ENCODE measurements at places on chromosomes 3 and 15.

DNA sequence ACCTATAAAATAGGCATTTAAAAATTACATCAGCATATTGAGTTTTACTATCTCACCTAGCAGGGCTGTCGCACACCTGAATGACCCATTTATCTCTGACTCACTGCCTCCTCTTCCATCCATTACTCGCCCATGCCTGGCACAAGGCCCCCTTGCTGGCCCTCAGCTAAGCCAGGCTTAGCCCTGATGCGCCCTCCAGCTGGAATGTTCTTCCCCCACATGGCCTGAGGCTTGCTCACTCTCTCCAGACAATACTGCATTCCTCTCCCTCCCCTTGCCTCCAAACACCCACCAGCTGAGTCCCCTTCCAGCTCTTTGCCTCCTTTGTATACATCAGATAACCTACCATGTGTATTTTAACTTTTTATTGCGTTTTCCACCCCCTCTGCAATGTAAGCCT is 7.2 kb downstream of the SH3BP5 start:
- DNase-seq = no peak

DNA sequence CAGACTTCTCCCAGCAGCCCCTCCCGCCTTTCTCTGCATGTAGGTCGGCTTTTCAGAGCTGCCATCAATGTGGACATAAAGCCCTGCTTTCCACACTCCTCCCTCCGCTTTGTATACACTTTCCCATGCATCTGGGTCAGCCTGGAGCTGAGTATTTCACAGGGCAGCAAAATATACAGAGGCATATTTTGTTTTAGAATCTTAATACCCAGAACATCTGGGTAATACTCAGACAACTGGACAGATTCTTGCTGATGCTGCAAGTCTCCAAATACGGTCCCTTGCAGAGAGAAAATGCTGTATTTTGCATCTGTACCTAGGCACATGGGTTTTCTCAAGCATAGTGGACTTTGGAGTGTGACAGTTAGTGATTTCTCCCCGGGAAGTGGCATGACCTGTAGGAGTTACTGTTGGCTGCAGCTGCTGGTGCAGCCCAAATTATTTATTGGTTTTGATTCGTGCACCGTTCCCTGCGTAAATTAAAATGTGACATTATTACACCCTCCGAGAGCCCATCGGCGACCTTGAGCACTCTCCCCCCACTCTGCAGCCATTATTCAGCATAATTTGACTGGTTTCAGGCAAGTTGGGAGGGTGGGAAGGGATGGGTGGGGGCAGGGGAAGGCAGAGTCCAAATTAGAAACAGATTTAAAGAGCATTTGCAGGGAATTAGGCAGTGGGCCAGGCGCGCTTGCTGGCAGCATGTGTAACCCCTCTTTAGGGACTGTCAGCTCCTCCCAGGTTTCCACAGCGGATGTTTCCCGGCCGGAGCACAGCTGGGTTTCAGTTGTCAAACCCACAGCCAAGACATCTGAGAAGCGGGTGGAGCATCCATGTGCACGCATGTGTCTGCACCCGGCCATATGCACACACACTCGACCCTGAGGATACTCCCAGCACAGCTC is 100.8 kb downstream of the CPN2 start:
- no peak for DNase-seq

DNA sequence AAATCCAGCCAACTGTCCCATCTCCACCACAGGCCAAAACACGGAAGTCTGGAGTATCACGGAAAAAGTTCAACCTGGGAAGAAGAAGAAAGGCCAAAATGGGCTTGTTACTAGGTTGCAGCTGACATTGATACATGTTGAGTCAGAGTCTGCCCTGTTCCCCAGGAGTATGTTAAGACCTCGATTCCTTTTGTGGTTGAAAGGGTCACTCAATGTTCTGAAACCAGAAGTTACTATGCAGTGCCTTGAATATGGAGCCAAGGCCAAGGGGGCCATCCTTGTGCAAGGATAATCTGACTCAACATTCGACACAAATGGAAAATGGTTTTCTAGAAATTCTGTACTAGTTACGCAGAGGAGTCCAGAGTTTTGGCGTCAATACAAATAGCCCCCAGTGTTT is 104.2 kb downstream of the DGKG start:
- no peak for DNase-seq

DNA sequence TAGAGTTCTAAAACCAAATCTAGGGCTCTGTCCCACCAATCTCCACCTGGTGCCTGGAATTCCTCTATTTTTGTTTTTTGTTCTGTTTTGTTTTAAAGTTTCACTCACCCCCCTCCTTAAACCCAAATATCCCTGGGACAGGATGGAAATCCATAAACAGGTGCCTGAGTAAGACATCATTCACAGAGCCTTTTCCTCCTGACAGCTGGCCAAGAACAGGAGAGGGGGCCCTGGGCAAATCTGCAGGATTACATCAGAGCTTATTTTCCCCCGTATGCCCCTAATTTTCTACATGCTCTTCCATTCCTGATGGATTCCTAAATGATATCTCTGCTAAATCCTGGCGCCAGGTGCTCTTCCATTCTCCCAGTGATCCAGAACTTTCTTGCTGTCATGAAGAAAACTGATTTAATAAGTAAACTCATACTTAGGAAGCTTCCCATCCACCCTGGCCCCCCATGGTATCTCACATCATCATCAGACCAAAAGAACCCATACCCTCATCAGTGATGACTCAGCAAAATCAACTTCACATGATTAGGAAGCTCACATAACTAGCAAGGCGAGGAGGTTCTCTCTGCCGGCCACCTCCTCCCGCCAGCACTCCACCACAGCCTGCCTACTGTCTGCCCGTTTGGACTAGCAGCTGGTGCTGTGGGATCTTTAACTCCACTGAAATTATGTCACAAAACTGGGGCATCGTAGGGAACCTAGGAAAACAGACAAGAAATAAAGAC is 61.0 kb downstream of the LIPC start:
- DNase-seq = no peak

DNA sequence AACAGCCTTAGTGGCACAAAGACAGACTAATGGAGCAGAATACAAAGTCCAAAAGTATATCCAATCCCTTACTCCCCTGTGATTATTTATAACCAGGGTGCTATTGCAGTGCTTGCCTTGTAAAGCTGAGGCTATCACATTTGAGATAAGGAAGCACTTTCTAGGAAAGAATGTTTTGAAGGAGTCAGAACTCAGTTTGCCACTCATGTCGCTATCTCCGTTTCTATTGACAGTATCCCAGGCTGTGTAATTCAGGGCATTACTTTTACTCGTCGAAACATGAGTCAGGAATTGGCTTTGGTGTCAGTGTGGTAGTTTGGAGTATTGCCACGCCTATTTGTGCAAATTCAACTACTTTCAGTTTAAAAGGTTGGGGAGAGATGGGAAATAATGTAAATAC is 78.4 kb downstream of the FBXL2 start:
- no peak for DNase-seq

DNA sequence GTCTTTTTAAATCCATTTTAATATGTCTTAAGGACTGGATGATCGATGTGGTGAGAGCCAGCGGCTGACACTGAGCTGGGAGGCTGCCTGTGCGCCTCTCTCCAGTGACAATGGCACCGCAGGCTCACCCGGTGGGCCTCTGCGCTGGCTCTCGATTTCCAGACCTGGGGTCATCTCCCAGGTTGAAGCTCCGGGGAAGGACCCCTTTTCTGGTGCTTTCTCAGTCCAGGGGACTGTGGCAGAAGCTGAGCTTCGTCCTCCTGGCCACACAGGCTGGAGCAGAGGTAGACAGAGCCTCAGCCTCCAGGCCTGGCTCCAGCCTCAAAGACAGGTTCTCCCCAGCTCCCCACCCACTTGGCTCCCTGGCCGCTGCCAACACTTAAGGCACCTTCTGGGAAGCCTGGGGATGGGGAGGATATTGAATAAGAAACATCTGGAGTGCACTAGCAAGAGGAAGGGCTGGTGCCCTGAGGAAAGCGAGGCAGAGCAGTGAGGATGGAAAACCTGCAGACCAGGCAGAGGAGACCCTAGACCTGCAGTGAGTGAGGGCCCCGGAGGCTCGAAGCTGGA is 154.2 kb upstream of the SMAD3 start:
- DNase-seq = no peak

GRCh38 chr3:39135170-39135805 is 18.1 kb downstream of the CSRNP1 start:
- no peak for DNase-seq

- no peak for DNase-seq
These were observed 106.4 kb upstream of the RPL32 start for GRCh38 chr3:12947504-12948369.

GRCh38 chr3:16471897-16472296 is 41.6 kb downstream of the RFTN1 start:
- no peak for DNase-seq

GRCh38 chr15:93496888-93497287 is 407.9 kb upstream of the RGMA start:
- DNase-seq = no peak

DNA sequence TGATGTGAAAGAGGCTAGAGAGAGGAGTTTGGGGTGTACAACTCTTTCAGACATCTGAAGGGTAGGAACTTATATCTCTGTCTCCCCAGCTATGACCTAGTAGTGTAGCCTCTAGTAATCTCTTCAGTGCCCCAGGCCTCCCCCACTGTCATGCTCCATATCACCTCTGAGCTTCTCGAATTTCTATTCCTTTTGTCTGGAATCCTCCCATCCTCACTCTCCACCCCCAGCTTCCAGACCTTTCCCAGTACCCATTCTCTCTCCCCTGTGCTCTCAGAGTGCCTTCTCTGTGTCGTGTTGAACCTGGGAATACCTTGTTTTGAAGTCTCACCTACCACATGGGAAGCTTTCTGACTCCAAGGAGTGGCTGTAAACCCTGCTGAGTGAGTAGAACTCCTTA is 3.6 kb upstream of the RBPMS2 start:
- no peak for DNase-seq

GRCh38 chr15:69679623-69680228 is 227.1 kb downstream of the RPLP1 start:
- DNase-seq = no peak

DNA sequence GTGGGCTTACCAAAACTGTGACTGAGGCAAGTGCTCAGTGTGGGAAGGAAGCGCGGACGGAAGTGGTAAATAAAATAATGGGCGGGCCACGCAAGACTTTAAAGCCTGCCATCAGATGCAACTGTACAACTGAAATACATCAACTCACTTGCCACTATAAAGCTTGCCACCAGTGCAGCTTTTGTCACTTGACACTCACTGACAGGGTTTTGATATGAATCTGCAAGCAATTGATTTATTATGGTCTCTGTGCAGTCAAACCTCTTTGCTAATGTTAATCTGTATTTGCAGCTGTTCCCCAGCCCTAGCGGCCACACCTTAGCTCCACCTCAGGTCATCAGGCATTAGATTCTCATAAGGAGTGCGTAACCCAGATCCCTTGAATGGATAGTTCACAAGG is 2.3 kb upstream of the GFM1 start:
- no peak for DNase-seq

DNA sequence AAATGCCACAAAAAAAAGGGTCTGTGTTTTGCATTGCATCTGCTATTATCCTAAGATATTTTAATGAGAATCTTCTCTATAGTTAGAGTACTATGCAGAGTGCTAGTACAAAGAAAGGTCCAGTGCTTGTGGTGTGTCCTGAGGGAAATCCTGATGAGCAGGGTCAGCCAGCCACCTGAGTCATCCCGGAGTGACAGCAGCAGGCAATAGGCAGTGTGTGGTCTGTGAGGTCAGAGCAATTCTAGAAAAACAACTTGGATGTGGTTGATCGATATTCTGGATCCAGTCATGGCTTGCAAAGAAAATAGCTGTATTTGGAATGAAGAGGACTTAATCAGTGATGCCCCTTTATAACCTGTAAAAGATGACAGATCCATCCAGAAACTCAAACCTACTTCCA is 119.2 kb downstream of the CTNNB1 start:
- DNase-seq = no peak

- no peak for DNase-seq
These were observed 77.0 kb downstream of the SLC9A9 start for GRCh38 chr3:143771258-143771657.

DNA sequence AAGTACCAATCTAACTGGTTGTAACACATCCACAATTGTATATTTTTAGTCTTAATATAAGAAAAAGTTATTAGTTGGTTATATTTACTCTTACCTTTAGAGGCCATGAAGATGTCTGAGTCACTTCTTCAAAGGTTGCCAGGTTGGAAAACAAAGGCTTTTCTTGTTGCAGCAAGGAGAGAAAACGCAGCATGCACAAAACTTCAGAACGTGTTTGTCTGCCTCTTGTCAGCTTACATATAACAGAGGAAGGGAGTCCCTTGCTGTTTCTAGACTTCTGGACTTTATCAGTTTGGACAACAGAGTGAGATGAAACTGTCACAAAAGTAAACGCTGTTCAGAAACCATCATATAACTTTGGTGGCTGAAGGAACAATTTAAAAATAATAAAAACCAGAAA is at the start of gene PLSCR5:
TSS of gene PLSCR5 (minus strand) at position 241 of the 400 bp plus-strand sequence. CDS start at position 107, 134 bp downstream.
- DNase-seq = no peak

GRCh38 chr3:127226457-127226856 is 33.5 kb downstream of the PRR23E start:
- no peak for DNase-seq

GRCh38 chr3:130900959-130901358 is 7.1 kb downstream of the ATP2C1 start:
- DNase-seq = no peak

GRCh38 chr3:162096874-162097273 is 600.3 kb downstream of the OTOL1 start:
- DNase-seq = no peak

- DNase-seq = no peak
These were observed 9.4 kb upstream of the ERC2 start for GRCh38 chr3:56477646-56478045.
